ENCODE measurements at places on chromosomes 11 and 22.

DNA sequence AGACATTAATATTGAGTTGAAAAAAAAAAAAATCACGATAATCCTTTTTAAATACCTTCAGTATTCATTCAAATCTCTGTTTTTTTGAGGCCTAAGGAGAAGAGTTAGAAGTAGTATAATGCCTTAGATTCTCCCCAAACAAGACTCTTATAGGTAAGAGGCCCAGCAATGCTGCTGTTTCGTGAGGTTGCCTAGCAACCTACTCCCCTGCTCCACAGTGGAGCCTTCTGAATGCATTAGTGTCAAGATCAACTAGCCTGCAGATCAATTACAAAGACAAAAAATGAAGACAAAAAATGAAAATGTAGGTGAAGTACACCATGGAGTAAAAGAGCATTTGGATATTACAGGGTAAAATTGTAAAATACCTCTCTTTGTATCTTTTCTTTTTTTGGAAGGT lies 229.8 kb upstream of the LUZP2 start:
- no peak for DNase-seq

DNA sequence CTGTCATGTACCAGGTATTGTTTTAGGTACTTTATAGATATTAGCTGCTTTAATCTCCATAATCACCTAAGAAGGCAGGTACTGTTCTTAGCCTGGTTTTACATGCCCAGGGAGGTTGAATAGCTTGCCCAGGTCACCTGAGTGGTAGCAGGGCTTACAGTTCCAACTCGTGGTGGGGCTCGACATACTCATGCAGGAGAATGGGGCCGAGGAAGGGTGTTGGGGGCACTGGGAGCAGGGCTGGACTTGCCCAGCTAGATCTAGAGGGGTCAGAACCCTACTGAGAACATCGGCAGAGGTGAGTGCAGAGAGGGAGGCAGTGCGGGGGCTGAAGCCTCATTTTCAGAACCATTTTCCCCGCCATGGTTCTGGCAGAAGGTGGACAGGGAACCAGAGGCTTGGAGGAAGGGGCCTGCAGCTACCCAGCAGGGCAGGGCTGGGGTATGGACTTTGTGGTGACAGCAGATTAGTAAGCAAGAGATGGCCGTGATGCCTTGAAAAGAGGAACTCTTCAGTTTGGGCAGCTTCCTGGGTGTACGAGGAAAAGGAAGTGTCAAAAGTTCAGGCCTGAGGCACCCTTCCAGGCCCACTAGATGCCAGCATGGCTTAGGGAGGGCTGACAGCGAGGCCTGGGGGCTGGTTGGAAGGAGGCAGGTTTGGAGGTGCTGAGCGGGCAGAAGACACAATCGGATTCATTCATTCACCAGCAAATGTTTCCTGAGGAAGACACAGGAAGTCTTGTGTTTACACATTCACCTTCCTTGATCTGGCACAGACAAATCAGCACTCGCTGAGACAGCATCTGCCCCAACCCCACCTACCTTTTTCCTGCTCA lies 54.7 kb upstream of the LYVE1 start:
- peak; percentile 63 for DNase-seq

DNA sequence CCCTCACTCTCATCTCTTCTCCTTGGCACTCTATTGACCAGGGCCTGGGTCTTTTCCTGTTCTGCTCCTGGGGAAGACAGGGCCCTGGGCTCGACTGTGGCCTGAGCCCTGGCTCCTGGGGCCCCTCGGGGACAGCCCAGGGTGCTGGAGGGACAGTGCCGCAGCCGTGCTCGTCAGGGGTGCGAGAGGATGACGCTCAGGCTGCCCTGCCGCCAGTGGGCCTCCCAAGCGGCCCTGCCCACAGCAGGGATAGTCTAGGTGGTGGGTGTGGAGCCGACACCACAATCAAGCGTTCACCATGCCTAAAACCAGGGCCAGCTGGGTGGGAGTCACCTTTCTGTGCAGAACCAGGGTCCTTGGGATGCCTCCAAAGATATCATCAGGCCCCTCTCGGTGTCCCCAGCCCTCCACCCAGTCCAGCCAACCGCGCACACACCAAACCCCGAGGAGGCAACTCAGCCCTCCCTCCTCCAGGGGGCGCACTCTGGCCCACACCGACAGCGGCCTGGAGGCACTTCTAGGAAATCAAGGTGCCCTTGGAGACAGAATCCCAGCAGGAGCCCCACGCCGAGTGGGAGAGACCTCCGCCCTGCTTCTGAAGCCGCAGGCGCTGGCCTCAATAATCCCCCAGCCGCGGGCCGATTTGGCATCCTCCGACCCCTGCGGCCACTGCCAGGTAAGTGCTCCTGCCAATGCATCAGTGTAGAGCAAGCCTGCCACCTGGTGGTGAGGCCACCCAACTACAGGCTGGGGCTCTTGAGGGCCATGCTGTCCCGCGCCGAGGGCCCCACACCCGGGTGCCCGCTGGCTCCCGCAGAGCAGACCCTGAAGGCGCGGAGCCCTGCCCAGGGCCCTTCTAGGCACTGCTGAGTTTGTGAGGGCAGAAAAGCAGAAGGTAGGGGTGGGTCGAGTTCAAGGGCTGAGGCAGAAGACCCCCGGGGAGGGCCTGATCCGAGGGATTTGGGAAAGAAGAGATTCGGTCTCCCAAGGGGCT lies 496.4 kb downstream of the BUD13 start:
- DNase-seq: peak; percentile 85

- DNase-seq: peak; percentile 56
Measured at GRCh38 chr11:109747839-109748238, 325.8 kb downstream of the C11orf87 start.

DNA sequence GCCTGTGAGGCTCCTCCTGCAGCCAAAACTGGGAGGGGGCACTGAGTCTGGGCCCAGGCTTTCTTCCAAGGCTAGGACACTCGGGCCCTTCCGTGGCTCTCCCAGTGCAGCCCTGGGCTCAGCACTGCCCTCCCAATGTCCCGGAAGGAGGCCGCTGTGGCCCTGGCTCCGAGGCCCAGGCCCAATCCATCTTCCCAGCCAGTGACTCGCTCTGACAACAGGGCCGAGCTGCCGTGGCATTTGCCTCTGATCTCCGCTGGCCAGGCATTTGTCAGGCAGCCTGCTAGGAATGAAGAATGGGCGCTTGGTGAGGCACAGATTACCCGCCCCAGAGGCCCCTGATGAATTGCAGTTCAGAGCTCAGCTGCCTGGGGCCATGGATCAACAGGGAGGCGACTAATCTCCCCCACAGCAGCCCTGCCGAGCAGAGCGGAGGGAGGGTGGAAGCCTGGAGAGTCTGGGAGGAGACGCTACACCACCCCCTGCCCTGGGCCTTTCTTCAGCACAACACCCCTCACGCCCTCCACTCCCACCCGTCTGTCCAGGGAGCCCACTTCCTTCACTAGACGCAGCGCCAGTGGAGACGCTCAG lies 8.3 kb downstream of the FXYD2 start:
- DNase-seq: no peak

DNA sequence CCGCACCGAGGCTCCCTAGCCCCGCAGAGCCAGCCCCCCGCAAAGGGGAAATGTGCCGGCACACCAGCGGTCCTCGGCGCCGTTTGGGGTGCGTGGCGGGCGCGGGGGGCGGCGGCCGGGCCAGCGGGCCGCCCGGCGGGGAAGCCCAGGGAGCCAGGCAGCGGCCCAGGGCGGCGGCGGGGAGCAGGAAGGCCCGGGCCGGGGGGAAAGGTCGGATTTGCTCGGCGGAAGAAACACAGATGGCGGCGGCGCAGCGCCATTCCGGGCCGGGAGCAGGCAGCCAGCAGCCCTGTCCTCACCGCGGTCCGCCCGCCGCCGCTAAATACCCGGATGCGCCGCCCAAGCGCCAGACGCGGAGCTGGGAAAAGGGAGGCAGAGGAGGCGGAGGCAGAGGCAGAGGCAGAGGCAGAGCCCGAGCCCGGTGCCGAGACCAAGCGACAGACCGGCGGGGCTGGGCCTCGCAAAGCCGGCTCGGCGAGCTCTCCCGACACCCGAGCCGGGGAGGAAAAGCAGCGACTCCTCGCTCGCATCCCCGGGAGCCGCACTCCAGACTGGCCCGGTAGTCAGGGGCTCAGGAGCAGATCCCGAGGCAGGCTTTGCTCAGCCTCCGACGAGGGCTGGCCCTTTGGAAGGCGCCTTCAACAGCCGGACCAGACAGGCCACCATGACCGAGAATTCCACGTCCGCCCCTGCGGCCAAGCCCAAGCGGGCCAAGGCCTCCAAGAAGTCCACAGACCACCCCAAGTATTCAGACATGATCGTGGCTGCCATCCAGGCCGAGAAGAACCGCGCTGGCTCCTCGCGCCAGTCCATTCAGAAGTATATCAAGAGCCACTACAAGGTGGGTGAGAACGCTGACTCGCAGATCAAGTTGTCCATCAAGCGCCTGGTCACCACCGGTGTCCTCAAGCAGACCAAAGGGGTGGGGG lies 2.6 kb upstream of the GCAT start:
- peak; percentile 84 for DNase-seq

DNA sequence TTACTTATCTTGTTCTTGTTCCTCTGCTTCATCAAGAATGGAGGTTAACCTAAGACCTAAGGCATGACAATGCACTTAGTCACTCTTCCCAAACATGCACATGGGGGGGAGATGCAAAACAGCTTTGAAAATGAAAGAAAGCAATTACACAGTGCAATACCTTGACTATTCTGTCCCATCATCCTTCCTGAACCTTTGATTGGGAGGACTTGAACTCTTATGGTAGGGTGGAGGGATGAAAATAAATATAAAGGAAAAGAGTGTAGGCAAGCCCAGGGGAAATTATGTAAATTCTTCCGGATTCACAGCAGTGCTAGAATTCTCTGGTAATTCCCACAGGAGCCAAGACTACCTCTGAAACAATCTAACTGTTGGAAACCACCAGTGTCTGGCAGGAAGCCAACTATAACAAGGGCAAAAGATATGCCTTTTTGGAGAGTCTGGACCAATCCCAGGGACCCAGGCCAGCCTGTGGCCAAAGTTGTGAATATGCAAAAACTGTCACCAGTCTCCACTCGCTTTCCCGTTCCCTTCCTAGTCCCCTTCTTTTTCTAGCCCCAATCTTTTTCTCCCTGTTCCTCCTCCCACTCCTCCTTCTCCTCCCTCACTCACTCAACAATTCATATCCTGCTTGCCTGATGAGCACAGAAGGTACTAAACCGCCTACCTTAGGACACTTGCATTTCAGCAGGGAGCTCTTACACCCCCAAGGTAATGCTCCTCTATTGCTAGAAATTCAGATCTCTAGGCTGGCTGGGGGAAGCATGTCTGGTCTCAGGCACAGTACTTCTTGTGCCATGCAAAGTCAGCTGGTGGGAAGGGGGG lies 2.5 kb upstream of the RCN1 start:
- DNase-seq: peak; percentile 74

GRCh38 chr11:74822170-74822569 lies 73.5 kb downstream of the RNF169 start:
- DNase-seq: no peak

DNA sequence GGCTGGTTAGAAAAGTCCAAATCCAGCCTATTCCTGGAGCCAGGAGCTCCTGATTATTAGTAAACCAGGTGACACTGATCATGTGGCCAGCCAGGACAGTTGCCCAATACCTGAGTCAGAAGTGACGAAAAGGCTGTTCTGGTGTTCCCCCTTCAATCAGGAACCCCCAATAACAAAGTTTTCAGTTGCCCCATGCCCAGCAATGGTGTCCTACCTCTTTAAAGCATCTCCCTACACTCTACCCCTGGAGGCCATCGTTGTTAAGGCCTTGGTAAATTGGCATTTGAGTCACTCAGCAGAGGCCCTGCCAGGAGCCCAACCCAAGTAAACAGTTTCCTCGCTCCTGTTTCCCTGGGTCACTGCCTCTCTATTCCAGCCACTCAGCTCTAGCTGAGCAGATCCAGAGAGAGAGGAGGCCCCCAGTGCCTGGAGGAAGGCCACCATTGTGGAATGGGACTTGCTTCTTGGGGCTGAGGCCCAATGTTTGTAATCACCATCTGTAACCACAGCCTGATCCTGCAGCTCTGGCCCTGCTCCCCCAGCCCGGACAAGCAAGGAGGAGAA lies 25.0 kb downstream of the ARHGAP1 start:
- peak; percentile 27 for DNase-seq

GRCh38 chr11:28627690-28628255 lies 519.6 kb downstream of the METTL15 start:
- no peak for DNase-seq

- no peak for DNase-seq
Measured at GRCh38 chr11:15229069-15229468, 114.3 kb downstream of the INSC start.

GRCh38 chr11:94450048-94450447 lies 43.6 kb downstream of the MRE11 start:
- DNase-seq: no peak

- no peak for DNase-seq
Measured at GRCh38 chr11:111021131-111021530, 224.4 kb upstream of the POU2AF2 start.

DNA sequence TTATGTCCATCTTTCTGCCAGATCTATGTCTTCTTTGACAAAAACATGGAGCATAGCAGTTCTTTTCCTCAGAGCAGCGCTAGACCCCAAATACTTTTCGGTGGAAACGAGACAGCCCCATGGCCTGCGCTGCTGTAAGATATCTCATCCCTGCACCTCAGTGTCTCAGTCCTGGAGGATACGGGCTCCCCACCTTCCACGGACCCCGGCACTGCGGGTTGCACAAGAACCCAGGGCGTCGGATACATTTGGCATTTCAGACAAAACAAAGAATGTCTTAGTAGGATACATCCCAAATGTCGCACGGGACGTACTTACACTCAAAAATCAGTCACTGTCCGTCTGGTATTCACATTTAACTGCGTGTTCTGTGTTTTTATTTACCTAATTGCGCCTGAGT lies 9.9 kb upstream of the GAL start:
- no peak for DNase-seq

GRCh38 chr11:96088914-96089313 lies 165.0 kb upstream of the MTMR2 start:
- no peak for DNase-seq

DNA sequence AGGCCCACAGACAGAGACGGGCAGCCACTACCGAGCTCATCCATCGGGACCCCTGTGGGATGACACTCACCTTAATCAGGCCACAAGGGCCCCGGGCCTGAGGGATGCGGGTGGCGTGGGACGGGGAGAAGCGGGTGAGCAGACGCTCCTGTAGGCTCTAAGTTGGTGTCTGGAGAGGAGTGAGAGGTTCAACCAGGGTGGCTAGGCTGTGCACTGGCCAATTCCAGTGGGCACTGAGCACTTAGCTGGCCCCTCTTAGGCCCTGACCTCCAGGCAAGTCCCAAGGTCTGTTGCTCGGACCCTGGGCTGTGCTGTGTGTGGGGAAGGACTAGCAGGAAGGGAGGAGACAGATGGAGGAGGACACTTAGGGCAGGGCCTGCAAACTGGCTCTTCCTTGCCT lies 139.3 kb downstream of the ST3GAL4 start:
- DNase-seq: no peak

All from hematopoietic multipotent progenitor cell treated with erythropoietin and hydrocortisone succinate and interleukin-3 and kit ligand, for 4 days (in vitro differentiated cells).